ENCODE measurements at places on chromosomes 1 and 21. TPM values are rescaled to one million over a fixed set of nuclear protein-coding genes. Genes with fewer than 3 reads are reported as not detected.

The DPM3 gene
- total RNA-seq: 35.7 TPM

The PRR9 gene
- not detected for total RNA-seq

The PEAR1 gene
- total RNA-seq: 0.12 TPM

The ZBED6 gene
- total RNA-seq: 23.7 TPM

The S100A7A gene
- not detected for total RNA-seq

The NUP210L gene
- 0.15 TPM for total RNA-seq

The GJA5 gene
- total RNA-seq: not detected

The ANGPTL1 gene
- total RNA-seq: not detected

The CDC20 gene
- 103 TPM for total RNA-seq

The STMN1 gene
- 315 TPM for total RNA-seq

The ORC1 gene
- 24.0 TPM for total RNA-seq

The CROCC gene
- 25.9 TPM for total RNA-seq

The GJB3 gene
- not detected for total RNA-seq

The ROR1 gene
- total RNA-seq: 0.05 TPM

The SORT1 gene
- 6.2 TPM for total RNA-seq

The COL9A2 gene
- 23.9 TPM for total RNA-seq

Measured in T-helper 1 cell treated with Interleukin-12 subunit alpha and Interleukin-12 subunit beta and Interleukin-4 antibody, amounts not matched to agents 30 ng/mL and 1 ng/mL, for 36 hours (primary cell).